Calu3 (cell line): ENCODE measurements at places on chromosomes 1 and 21.

DNA sequence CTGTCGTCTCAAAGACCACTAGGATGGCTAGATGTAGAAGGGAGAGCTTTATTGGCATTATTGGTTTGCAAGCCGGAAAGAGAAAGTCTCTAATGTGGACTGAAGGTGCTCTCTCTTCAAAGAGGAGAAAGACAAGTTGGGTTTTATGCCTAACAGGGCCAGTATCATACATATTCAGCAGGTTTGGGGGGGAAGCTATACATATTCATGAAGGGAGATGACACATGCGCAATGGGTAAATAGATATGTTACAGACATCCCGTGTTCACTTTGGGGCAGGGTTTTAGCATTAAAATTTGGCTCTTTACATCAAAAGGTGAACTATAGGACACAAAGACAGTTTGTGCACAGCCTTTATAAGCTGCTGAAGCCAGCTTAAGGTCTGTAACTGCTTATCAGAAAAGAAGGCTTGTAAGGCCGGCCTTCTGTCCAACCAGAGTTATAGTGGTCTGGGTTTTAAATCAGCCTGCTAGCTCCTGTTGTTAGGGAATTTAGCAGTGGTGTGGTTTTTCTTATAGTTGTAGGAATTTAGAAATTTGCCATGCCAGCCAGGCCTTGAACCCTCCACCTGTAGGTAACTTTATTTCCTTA, 46.5 kb upstream of the LRRN2 start:
- no peak for DNase-seq

- no peak for DNase-seq
Observed at GRCh38 chr1:8276173-8276914, 41.6 kb upstream of the SLC45A1 start.

GRCh38 chr1:197981561-197981960, 64.4 kb downstream of the LHX9 start:
- DNase-seq: no peak

DNA sequence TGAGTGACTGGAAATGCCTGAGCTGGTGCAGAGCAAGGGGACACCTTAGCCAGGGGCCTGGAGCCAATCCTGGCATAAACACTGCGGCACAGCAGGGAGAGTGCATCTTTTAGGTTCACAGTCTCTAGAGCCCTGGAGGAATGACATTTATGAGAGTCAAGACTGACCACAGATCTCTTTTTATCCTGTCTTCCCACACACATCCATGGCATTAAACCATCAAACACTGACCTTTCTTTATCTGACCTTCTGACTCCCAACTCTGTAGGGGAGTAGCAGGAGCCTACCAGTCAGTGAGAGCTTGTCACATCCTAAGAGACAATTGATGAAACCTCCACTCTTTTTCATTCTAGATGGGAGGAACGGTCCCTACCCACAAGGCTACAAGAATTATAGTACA, 7.9 kb downstream of the CD34 start:
- DNase-seq: no peak

- no peak for DNase-seq
Observed at GRCh38 chr1:231827337-231828105, 200.9 kb downstream of the DISC1 start.

DNA sequence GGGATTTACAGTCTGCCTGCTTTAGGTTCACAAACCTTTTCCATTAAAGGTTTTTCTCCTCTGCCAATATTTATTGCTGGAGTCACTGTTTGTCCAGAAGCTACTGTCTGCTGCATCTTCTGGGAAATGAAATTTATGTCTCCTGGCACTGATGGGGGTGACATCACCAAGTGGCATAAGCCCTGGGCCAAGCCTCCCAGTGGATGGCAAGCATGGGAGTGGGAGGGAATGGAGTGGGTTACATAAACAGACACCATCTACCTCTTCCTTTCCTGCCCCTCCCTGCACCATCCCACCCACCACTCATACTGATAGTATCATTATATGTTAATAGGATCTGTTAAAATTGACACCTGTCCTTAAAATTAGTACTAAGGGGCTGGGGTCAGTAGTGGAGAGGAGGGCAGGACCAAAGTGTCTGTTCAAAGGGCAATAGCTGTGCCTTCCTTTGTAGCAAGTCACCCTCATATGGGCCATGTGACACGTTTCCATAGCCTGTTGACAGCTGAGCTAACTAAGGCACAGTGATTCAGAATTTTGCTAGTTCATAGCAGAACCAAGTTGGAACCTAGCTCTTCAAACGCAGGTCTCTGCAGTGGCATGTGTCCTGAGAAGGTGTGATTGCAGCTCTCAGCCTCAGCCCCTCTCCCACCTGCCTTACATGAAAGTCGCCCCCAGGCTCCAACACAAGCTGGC, 71.0 kb downstream of the MAB21L3 start:
- DNase-seq: no peak

DNA sequence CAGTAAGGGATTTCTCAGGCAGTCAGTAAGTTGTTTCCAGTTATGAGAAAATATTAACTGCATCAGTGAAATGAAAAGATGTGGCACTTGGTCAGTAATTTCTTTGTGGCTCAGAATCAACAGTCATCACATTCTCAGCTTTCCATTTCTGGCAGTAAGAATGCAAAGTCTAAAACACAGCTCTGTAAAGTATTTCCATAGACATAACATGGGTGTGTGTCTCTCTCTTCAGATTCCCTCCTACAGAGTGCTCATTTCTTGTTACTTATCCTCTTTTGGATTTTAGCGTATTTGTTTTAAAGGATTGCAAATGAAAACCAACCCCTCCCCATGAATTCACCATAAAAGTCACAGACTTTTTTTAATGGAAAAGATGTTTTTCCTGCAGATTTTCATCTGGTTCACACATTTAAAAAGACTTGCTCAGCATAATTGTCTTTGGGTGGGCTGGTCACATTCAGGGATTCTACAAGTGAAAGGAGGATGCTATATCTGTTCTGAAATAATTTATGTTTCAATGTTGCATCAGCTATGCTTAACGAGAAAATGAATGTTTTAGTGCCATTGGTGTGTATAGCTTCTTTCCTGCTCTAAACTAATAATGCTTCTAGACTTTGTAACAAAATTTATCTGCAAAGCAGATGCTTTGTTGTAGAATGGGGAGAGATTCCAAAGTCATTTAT, 34.6 kb upstream of the CD55 start:
- DNase-seq: no peak

DNA sequence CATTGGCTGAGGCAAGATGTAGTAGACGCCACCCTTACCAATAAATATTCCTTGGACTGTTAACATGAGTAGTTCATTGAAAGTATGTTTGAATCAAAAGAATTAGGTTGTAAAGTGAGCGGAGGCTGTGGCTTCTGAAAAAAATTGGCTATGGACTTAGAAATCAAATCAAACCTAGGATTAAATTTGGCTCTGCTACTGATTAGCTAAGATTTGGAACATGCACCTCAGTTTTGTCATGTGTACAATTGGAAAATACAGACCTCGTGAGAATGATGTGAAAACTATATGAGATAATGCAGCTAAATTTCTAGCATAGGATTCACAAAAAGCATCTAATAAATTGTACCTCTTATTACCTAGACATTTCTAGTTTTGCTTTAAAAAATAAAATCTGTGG, 85.3 kb upstream of the USP25 start:
- no peak for DNase-seq

GRCh38 chr21:45471525-45472221, 66.7 kb downstream of the COL18A1 start:
- peak; percentile 9 for DNase-seq

GRCh38 chr1:165376811-165377311, 20.3 kb upstream of the LMX1A start:
- DNase-seq: no peak
